ENCODE measurements at places on chromosomes 4 and X. TPM values are rescaled to one million over a fixed set of nuclear protein-coding genes. Genes with fewer than 3 reads are reported as not detected.

Gene SLC4A4
- 1.8 TPM for total RNA-seq

Gene MAGEB10
- total RNA-seq: not detected

Gene APBB2
- total RNA-seq: 7.8 TPM

Gene F8A1
- total RNA-seq: 113 TPM

Gene ABCG2
- total RNA-seq: 20.5 TPM

Gene MOB1B
- 7.3 TPM for total RNA-seq

Gene XK
- 0.34 TPM for total RNA-seq

Gene MSANTD1
- not detected for total RNA-seq

Gene ARHGAP36
- total RNA-seq: not detected

Gene TMPRSS11F
- not detected for total RNA-seq

Gene MAGEA12
- total RNA-seq: 0.12 TPM

Gene SMIM10L2A
- total RNA-seq: 0.16 TPM

Gene LPAR4
- total RNA-seq: not detected

Gene RTL5
- 1.9 TPM for total RNA-seq

Gene SOWAHD
- total RNA-seq: not detected

Gene TCEAL6
- total RNA-seq: not detected

Gene SH2D1A
- not detected for total RNA-seq

Gene PI4K2B
- total RNA-seq: 2.9 TPM

Gene NXF2
- total RNA-seq: not detected

Gene SMPX
- total RNA-seq: not detected

Gene LONRF3
- 2.5 TPM for total RNA-seq

Gene AVPR2
- not detected for total RNA-seq

Gene NUDT10
- 0.51 TPM for total RNA-seq

Gene BEND4
- not detected for total RNA-seq

Gene SUPT20HL2
- total RNA-seq: not detected

Gene GPRASP1
- total RNA-seq: 0.42 TPM

Gene PPEF2
- not detected for total RNA-seq

Gene ADH1A
- not detected for total RNA-seq

Gene SLIT2
- not detected for total RNA-seq

Gene USP17L17
- total RNA-seq: not detected

Gene ARMCX1
- total RNA-seq: 0.51 TPM

Gene TMEM156
- 17.8 TPM for total RNA-seq

Gene GAGE12D
- total RNA-seq: not detected

Gene MAGEB17
- not detected for total RNA-seq
